Osteoblast (primary cell): ENCODE measurements at places on chromosomes 7 and 10. TPM values are rescaled to one million over a fixed set of nuclear protein-coding genes. Genes with fewer than 3 reads are reported as not detected.

DNA sequence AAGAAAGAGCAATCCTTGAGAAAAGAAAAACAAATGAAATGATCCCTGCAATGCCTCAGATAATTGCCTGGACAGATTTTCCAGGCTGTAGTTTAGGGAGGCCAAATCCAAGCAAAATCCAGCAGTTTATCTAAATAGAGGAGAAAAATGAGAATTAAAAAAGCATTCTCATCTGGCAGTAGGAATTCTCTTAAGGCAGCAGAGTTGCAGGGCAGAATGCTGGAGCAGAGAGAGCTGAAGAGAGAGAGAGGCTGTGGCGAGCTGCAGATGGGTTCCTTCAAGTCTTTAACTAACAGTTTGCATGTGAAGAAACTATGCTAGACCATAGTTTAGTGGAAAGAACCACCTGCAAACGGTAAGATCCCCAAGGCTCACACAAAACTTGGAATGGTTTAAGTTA, 6.0 kb upstream of the LIPA start:
- no peak for DNase-seq

GRCh38 chr7:114405427-114405826, 9.2 kb upstream of the FOXP2 start:
- no peak for DNase-seq

The SPDYE8 gene
- total RNA-seq: not detected in 2 replicates

GRCh38 chr10:48251152-48251524, 23.4 kb downstream of the FRMPD2 start:
- no peak for DNase-seq

- no peak for DNase-seq
Measured at GRCh38 chr7:131867461-131867860, 311.0 kb upstream of the PODXL start.

The CALCR gene
- not detected in 2 replicates for total RNA-seq

DNA sequence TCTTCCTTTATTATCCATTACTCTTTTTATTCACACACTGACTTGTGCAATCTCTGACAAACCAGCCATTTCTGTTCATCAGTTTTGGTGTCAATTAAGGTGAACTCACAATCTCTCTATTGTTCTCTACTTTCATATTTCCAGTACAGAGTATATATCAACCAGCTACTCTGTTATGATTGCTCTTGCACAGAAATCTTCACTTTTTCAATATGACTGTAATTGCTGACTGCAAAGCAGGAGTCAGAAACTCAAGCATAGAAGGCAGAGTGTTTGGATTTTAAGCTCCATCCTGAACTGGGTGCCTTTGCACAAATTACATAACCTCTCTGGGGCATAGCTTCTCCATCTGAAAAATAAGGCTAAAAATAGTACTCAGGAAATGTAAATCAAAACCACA, 1042.0 kb downstream of the GRM8 start:
- no peak for DNase-seq

GRCh38 chr10:110211465-110211843, 4.0 kb downstream of the MXI1 start:
- peak; percentile 91 for DNase-seq

DNA sequence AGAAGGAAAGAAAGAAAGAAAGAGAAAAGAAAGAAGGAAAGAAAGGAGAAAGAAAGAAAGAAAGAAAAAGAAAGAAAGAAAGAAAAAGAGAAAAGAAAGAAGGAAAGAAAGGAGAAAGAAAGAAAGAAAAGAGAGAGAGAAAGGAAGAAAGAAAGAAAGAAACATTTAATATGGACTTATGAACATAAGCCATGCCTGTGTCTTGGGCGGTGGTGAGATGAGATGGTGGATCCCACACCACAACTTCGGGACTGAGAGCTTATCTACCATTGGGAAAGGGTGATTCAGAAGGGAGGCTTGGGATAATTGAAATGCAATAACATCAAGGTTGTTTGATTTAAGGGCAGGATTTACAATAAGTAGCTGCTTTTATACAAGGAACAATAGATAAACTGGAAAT, 843.9 kb upstream of the AUTS2 start:
- peak; percentile 77 for DNase-seq

DNA sequence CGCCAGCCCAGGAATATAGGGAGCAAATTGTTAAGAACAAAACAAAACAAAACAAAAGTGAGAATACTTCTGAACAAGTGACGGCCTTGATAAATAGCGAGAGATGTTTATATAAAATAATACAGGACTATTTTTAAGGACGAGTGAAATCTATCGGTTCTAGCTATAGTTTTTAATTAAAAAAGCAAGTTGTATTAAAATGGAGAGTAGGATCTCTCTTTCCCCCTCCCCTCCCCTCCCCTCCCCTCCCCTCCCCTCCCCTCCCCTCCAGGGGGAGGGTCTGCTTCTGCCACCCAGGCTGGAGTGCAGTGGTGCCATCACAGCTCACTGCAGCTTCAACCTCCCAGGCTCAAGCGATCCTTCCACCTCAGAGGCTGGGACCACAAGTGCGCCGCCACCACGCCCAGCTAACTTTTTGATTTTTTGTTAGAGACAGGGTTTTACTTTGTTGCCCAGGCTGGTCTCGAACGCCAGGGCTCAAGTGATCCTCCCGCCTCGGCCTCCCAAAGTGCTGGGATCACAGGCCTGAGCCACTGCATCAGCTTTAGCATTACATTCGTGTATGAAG, 440 bp upstream of the TCAF1 start:
- no peak for DNase-seq

GRCh38 chr7:132152131-132152889, 424.0 kb downstream of the PLXNA4 start:
- no peak for DNase-seq

- no peak for DNase-seq
Measured at GRCh38 chr10:127790066-127790624, 53.2 kb downstream of the FOXI2 start.

DNA sequence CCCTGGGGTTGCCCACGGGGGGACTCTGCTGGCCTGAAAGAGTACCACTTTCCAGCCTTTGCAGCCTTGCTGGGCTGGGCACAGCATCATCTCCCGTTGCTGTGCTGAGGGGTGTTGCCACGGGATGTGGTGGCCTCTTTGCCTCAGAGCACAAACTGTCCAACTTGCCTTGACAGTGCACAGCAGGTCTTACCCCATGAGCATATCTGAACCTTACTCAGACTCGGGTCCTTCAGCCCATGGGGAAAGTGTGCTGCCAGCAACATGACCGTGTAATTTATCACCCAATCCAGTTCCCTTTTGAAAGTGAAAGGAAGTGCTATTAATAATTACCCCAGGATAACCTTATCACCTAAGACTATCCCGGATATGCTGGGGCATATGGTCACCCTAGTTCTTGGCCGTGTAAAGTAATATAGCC, 46.8 kb downstream of the TBXAS1 start:
- DNase-seq: no peak

The LAMB1 gene
- total RNA-seq: 410 and 488 TPM in 2 replicates

The CALHM1 gene
- total RNA-seq: not detected in 2 replicates

The SLC29A4 gene
- 0.88 and 1.1 TPM in 2 replicates for total RNA-seq

DNA sequence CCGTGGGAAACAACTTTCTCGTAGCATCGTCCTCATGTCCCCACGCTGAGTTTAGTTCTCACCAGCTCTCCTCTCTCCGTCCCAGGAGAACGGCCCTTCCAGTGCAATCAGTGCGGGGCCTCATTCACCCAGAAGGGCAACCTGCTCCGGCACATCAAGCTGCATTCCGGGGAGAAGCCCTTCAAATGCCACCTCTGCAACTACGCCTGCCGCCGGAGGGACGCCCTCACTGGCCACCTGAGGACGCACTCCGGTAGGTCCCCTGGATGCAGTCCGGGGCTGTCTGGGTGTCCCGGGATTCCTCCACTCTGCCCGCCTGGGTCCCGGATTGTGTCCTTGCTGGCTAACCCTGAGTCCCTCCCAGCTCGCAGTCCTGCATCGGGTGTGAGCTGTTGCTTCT, 67.7 kb downstream of the FIGNL1 start:
- DNase-seq: no peak

- no peak for DNase-seq
Measured at GRCh38 chr10:7302930-7303557, 107.8 kb downstream of the SFMBT2 start.

DNA sequence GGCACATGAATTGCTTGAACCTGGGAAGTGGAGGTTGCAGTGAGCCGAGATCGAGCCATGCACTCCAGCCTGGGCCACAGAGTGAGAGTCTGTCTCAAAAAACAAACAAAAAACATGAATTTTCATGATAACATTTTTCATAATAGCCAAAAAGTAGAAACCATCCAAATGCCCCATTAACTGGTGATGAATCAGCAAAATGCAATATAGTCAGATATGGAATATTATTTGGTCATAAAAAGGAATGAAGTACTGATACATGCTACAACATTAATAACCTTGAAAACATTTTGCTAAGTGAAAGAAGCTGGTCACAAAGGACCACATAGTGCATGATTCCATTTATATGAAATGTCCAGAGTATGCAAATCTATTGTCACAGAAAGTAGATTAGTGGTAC, 24.5 kb upstream of the VCL start:
- no peak for DNase-seq

DNA sequence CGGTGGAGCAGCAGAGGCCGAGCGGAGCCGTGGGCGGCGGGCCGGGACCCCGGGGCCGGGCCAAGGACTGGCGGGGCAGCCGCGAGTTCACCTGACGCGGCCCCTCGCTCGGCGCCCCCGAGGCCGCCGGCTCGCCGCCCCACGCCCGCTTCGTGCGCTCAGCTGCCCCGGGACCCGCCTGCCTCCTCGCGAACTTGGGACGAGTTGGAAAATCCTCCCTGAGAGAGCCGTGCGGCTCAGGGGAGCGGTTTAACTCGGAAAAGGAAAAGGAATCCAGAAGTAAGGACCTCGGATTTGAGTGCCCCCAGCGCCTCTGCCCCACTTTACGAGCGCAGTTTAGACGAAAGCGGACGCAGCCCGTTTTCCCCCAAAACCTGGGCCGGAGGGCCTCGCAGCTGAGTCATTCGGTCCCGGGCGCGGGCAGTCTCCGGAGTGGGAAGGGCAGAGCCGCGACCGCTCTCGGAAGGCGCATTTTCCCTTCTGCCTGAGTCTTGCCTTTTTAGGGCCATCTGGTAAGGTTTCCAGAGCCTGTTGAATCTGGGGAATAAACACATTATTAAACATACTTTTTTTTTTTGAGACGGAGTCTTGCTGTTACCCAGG, 744 bp downstream of the CREM start:
- DNase-seq: peak; percentile 93

DNA sequence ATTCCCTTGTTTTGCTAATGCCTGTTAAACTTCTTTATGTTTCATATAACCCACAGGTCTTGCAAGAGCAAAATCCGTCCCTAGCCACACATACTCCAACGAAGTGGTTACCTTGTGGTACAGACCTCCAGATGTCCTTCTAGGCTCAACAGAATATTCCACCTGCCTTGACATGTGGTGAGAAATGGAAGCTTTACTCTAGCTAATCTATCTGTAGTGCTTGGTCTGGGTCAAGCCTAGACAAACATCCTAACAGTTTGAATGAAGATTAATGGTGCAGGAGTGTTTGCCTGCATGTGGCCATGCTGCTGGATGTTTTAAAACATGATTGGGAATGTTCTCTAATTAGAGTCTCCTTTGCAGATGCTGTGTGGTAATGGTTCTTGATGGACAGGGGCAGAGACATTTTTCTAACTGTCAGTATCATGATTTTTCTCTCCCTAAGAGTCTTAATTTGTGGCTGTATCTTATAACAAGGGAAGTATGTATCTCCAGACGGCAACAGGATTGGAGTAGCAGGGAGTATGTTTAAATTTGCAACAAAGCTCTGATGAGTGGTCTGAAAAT, 308.5 kb upstream of the FZD1 start:
- no peak for DNase-seq

DNA sequence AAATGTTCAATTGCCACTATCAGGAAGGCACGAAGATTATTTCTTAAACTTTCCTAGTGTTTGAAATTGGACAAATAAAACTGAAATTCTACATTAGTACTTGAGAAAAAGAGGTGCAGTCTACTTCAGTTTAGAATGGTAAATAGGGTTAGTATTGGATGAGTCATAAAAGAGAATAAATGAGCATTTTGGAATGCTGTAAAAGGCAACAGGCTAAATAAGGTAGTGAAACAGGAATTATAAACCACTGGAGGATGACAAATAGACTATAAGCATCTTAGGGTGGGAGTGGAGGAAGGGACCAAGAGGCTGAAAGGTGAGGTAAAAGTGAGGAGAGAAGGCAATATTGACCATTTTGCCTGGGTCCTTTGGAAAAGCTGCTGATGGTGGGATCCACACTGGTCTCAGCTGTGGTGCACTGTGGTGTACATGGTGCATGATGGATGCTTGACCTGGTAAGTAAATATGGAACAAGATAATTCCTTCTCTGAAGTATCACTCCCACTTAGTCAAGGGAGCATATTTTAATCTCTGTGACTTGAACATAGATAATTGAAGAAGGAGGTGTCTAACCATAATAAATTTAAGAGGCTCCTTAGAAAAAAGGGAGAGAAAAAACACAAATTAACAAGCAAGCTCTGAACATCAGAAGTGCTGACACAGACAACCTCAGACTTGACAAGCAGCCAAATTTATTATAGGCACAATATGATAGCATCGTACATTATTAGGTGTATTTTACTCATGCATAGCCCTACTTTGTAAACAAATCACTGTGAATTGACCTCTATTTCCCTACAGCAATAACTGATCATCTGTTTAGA, 76.4 kb upstream of the SCIN start:
- DNase-seq: peak; percentile 53

GRCh38 chr10:78007172-78007571, 22.1 kb downstream of the POLR3A start:
- DNase-seq: no peak

- no peak for DNase-seq
Measured at GRCh38 chr10:65611592-65611991, 1314.2 kb upstream of the LRRTM3 start.

GRCh38 chr7:1042492-1042833, 1.9 kb upstream of the GPR146 start:
- no peak for DNase-seq

- DNase-seq: peak; percentile 46
Measured at GRCh38 chr7:74275401-74275881, 13.8 kb upstream of the CLIP2 start.
